SIG-M5 (cell line): ENCODE measurements at places on chromosomes 2 and 18.

DNA sequence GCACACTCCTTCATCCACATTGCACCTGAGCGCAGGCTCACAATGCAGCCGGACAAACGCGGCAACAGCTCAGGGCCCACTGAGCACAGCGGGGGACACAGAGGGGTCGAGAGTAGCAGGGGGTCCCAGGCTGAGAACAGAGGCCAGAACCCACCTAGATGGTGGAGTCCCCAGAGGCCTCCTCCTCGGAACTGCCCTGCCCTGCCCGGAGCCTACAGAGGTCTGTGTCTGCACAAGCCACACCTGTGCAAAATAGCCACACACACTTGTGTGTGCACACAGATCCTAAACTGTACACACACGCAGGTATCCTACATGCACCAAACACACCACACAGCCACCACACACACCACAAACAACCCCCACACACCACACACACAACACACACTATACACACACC is 72.8 kb downstream of the TMEM18 start:
- no peak for DNase-seq

- DNase-seq, result no peak
Observed at GRCh38 chr18:24964216-24964615, 387.8 kb downstream of the ZNF521 start.

DNA sequence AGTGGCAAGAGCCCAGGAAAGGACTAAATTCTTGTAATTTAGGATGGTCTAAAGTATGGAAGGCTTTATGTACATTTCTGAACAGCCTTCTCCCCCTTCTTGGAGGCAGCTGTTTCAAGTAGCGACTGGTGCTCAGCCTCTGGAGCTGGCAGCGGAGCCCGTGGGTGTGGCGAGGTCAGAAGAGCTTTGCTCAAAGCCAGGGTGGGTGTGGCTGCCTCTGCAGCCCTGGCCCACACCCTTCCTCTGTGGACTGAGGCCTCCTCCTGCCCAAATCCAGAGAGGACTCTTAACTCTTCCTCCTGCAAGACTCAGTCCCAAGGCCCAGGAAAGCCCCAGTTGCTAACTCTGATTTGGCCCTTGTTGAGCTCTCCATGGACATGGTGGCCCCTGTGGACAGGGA is 202.1 kb upstream of the REV1 start:
- DNase-seq, result no peak

- no peak for DNase-seq
Observed at GRCh38 chr18:8376113-8376512, 233.1 kb upstream of the RAB12 start.

DNA sequence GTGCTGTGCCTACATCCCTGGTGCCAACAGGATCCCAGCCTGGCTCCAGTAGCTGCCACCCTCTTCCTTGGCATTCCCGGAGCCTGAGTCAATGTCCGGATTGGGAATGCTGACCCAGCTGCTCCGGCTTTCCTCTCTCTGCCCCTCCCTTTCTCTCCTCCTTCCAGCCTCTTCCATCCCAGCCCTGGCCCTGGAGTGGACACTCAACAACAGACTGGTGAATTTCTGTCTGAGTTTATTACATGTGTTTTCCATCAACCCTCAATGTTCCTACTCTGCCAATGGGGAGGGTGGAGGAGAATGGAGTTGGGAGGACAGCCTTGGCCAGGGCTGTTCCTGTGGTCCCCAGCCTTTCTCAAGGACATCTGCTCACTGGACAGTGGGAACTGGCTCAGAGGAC is 917 bp upstream of the PRKAG3 start:
- no peak for DNase-seq

GRCh38 chr2:179602452-179602851 is 259.0 kb downstream of the ZNF385B start:
- DNase-seq, result no peak

DNA sequence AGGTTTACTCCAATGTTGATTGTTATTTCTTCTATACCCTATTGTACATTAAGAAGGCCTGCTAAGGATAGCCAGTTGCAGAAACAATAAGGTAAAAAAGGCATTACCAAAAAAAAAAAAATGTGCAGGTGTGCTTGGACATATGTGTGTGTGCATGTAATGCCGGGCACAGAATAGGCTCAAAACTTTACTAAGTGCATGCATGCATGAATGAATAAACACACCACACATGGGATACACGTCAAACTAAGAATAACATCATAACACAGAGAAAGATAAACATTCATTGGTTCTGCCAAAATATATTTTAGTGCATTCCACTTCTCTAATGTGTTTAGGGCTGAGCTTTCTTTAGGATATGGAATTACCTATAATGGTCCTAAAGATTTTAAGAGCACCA is 298.2 kb downstream of the TCF4 start:
- no peak for DNase-seq

DNA sequence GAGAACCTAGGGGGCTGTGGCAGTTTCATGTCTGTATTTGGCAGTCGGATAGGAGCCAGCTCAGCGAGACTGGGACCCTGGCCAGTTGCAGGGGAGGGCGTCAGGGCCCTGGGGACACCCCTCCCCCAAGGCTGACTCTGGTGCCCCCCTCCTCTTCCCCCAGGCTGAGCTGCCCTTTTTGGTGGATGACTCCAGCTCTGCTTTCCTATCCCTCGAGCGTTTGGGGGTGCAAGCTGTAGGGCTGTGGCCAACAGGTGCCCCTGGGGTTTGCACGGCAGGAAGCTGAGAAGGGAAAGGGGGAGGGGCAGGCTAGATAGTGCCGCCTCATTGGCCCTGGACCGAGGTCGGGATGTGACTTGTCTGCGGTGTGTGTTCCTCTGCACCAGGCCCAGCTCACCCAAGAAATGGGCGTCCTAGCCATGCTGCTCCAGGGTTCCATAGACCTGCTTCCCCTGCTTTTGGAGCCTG is 26.4 kb downstream of the SPEG start:
- no peak for DNase-seq

GRCh38 chr2:124804014-124804940 is 779.2 kb downstream of the CNTNAP5 start:
- no peak for DNase-seq

GRCh38 chr2:162116352-162116751 is 35.7 kb downstream of the GCG start:
- DNase-seq, result no peak

DNA sequence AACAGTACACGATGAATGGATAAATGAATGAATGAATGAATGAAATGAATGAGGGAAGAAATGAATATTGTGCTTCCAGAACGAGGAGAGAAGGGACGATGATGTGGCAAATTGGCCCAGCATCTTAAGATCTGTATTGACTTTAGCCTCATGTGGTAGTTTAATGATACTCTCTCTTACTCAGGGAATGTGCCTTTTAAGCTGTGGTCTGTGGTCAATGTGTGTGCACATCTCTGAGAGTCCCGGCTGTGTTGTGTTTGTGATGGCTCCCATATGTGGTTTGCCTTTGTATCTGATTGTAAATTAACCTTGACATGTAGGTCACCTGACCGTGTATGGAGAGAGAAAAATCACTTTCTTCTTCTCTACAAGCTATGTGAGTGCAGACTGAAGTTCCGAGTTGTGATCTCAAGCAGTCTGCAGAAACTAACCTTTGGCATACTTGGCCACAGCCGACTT is 91.2 kb downstream of the NEDD4L start:
- DNase-seq, result no peak

DNA sequence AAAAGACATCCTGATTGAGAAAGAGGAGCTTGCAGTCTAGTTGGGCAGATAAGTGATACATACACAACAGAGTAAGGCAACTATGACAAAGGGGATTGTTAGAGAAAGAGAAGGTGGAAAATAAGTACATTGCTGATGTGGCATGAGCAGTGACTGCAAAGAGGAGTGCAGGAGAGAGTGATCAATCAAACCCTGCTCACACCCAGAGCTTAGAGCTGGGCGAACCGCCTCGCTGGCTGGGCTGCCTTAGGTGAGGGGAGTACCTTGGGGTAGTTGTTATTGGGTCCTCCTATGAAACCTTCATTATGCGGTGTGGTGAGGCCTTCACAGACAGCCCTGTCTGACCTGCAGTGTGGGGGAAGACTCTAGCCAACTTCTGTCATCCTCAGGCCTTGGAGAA is 161.7 kb downstream of the FHOD3 start:
- DNase-seq, result no peak

DNA sequence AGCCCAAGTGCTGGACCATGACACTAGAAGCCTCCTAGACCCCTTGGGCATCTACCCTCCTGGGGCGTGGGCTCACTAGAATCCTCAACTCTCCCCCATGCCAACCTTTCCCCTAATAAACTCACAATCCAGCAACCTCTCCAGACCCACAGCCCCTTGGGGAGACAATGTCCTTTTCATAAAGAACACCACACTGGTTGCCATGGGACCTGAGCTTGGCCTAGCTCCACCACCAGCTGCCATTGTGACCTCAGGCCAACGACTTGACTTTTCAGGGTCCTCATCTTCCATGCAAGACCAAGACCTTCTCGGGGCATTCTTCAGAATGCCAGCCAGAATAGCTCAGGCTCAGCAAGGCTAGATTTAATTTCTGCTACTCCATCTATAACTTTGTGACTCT is 128.1 kb upstream of the NPAS2 start:
- no peak for DNase-seq

- DNase-seq, result no peak
Observed at GRCh38 chr2:15591373-15591691, 336 bp upstream of the DDX1 start.

DNA sequence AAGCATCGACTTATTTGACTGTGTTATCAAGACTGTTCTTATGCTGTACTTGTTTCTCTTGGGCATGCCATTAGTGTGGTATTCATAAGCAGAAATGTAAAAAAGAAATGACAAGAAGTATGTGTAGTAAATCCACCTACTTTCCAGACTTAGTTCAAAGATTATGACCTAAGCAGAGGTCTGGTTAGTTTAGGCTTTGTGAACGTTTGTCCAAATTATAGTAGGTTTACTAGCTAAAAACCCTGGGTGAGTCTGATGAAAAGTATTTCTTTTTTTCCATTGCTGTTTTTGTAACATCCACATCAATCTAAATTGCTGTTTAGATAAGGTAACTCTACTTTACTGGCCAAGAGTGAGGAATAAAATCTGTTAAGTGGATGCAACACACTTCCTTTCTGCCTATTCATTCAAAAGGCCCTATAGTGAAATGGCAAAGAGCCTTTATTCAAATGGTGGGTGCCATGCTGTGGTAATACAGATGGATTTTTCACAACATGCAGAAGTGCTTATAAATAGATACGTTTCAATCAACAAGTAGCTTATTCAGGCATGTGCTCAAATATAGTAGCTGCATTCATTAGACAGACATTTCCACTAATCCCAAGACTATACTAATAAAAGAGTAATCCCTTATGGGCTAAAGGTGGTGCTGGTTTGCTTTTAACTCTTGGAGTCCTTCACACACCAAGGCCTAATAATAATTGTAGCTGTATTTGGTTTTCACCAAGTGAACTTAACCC is 122.5 kb upstream of the LTBP1 start:
- no peak for DNase-seq

GRCh38 chr2:20600756-20601325 is 50.1 kb downstream of the HS1BP3 start:
- no peak for DNase-seq

- no peak for DNase-seq
Observed at GRCh38 chr18:45826084-45826483, 609 bp downstream of the SIGLEC15 start.

DNA sequence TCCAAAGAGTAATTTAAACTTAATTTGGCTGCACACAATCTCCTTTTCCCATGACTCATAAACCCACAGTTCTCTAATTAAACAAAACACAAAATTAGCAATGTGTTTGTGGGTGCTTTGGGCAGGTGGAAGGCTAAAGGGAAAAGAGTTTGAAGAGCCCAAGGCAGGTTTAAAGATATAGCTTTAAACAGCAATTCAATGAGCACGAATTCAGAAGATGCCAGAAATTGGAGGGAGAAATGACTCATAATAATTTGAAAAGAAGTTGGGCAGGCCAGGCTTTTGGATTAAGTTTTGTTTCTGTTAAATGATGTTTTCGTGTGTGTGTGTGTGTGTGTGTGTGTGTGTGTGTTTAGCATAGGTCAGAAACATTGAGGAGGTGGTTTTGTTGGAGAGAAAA is 594.8 kb upstream of the ZEB2 start:
- DNase-seq, result no peak

- DNase-seq, result no peak
Observed at GRCh38 chr2:168039881-168040280, 207.5 kb downstream of the STK39 start.

- DNase-seq, result no peak
Observed at GRCh38 chr2:24304631-24305030, 55.7 kb downstream of the ITSN2 start.

- DNase-seq, result no peak
Observed at GRCh38 chr2:85423525-85423924, 5.0 kb downstream of the SH2D6 start.

GRCh38 chr2:60577682-60578283 is 24.3 kb upstream of the BCL11A start:
- no peak for DNase-seq

- DNase-seq, result no peak
Observed at GRCh38 chr2:72999729-73000725, 71.5 kb downstream of the SFXN5 start.

DNA sequence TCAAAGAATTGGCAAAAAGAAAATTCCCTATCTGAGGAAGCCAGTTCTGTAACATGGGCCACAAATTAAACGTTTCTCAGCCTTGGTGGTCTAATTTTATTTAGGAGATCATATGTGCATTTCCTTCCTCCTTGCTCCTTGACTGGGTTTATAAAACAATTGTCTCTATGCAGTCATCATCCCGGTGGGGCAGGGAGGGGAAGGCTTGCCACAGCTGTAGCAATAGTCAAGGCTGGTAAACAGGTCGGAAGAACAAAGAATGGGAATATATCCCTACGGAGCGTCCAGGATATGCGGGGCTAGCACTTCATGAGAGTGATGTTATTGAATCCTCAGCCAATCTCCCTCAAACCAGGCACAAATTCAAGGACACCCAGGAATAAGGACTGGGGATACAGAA is 143.8 kb downstream of the RNF152 start:
- DNase-seq, result no peak

DNA sequence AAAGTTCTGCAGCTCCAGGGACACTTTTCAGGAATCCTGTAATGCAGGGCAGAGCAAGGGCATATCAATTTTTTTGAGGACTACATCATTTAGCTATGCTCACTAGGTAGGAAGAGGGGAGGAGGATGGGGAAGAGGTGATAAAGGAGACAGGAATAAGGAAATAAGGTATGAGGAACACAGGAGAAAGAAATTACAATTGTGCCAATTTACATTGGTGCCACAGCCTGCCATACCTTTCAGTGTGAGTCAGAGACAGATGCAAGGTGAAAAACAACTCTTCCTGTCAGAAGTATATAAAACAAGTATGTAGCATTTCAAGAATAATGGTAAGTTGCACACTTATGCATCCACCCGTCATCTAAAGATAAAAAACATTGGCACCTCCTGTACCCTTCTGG is 5.4 kb upstream of the MRPS9 start:
- DNase-seq, result no peak

DNA sequence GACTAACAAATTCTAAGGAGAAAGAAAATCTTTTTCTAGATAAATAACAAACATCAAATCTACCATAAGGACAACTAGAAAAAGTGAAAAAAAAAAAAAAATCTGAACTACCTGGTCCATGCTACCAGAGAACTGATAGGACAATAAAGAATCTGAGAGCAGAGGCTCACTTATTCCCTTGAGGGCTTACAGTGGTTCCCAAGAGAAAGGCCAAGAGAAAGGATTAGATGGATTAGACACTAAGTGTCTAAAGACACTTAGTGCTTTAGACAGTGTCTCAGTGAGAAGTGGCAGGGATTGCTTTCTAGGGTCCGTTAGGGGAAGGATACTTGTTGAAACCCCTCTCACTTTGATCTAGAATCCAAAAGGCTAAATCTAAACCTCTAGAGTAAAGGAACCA is 78.2 kb downstream of the COA5 start:
- no peak for DNase-seq
